ENCODE measurements at places on chromosomes 11 and 22. TPM values are rescaled to one million over a fixed set of nuclear protein-coding genes. Genes with fewer than 3 reads are reported as not detected.

GRCh38 chr11:35814720-35815305, 129.0 kb upstream of the LDLRAD3 start:
- DNase-seq = no peak

GRCh38 chr11:95242845-95243605, 12.0 kb upstream of the SESN3 start:
- DNase-seq = no peak

GRCh38 chr22:41334215-41334614, 32.9 kb downstream of the ZC3H7B start:
- DNase-seq = no peak

DNA sequence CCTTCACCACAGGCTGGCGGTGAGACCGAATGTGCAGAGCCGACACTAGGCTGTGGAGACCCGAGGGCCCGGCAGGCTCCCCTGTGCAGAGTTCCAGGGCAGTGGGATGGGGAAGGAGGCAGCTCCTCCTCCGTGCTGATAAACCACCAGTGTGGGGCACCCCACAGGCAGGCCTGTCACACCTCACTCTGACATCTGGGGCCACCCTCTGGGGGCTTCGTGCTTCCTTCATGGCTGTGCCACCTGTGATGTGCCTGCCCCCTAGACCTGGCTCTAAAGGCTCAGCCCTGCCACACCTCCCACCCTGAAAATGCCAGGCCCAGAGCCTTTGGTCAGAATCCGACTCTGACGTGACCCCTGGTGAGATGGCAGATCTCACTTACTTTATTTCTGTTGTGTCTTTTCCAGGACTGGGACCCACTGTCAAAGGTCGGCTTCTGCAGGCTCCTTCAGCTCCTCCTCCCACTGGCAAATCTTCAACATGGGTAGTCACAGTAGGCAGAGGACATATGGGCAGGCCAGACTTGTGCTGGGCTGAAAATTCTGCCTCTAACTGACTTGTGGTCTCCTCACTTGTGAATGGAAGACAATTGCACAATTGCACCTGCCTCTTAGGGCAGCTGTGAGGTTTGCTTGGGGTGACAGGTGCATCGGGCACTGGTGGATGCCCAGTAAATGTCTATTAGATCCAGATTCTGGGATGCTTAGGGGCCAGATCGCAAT, 46.2 kb upstream of the TSKU start:
- DNase-seq = no peak

Gene WNT7B
- polyA plus RNA-seq = 8.8 TPM

DNA sequence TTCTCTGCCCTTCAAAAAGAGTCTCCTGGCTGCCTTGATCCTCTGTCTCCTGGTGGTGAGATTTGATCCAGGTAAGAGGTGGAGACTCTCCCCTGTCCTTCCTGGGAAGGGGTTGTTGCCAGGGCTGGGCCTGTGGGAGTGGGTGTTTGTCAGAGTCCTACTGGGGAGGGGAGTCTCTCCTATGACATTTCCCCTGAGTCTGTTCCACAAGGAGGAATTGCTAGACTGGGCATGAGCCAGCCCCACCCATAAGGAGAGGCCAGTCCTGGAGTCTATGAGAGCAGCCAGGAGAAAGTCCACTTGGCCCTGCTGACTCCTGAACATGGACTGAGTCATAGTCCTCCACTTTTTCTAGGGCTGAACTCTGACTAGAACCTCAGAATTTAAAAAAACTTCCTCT, 7.4 kb downstream of the PEX26 start:
- DNase-seq = no peak

All from left renal cortex interstitium (tissue), 4 donors.